Amniotic epithelial cell (primary cell): ENCODE measurements at places on chromosomes 5 and 9.

DNA sequence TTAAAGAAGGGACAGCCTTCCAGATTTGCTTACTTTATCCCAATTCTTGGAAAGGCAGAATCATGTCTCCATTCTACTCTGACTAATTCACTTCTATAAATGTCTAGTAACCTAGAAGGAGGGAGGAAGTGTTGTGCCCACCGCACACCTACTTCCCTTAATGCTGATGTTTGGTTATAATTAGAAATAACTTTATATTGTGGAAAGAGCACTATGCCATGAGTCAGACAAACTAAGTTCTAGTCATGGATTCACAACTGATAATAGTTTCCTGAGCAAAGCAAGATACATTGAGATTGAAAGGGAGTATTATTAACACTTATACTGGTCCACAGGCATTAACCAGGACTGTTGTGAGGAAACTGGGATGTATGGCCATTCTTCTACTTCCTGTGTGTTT, 345.9 kb upstream of the RPS23 start:
- no peak for DNase-seq

GRCh38 chr5:171418982-171419687, at the start of gene FGF18:
Gene FGF18 (plus strand): TSS chr5:171419647. CDS start chr5:171420200, 553 bp downstream.
- DNase-seq = peak; percentile 78

- DNase-seq = no peak
These were observed 5.6 kb downstream of the HRH2 start for GRCh38 chr5:175663186-175664184.

DNA sequence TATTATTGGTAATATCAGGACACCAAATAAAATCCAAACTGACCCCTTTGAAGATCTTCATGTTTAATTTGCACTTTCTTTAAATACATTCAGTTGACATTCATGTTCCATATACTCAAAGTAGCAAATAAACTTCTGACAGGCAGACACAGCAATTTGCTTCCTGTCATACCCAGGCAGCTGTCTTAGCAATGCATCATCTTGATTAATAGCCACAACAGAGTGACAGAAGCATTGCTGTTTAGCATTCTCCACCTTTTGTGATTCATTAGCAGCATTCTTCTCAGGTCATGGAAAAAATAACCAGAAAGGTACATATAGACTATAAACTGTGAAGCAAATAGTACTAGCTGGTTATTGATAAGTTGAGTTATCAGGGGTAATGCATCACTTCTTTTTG, 366.8 kb downstream of the CYLC2 start:
- no peak for DNase-seq

DNA sequence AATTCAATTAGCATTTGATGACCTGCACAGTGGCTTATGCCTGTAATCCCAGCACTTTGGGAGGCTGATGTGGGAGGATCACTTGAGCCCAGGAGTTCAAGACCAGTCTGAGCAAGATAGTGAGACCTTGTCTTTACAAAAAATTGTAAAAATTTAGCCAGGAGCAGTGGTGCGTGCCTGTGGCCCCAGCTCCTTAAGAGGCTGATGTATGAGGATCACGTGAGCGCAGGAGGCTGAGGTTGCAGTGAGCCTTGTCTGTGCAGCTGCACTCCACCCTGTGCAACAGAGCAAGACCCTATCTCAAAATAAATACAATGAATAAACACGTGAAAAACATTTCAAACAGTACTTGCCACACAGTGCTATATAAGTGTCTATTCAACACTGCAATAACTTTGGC, 4.2 kb downstream of the ABCA1 start:
- DNase-seq = no peak

GRCh38 chr9:2128141-2128540, 113.0 kb downstream of the SMARCA2 start:
- DNase-seq = no peak

DNA sequence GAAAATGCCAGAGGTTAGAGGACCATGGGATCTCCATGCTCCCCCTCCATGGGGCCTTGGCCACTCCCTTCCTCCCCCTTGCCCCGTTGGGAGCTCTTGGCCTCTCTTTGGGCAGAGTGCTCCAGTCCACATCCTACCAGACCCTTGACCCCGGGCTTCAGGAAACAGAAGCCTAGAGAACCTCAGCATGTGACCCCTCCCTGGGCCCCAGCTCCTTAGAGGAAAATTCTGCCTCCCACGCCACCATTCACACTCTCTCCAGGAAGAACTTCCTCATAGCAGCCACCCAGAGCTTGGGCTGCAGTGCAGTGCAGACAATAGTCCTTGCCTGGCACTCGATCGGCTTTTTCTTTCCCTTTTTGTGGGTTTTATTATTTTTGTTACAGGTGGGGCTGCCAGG, 6.0 kb downstream of the LHX6 start:
- no peak for DNase-seq

DNA sequence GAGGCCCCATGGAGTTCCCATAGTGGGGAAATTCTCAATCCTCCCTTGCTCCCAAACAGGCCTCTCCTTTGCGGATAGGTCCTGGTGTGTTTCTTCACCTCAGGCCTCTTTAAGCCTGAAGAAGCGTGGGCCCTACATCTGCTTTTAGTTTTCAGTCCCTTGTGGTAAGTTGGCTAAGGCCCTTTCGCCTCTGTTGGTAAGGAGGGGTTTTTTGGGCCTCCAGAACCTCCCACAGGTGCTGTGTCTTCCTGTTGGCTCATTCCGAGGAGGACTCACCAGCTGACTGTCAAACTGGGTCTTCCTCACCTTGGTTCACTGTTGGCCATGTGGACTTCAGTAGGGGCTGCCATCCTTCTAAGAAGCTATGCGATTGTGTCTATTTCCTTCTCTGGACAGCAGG, 56.4 kb upstream of the DHFR start:
- DNase-seq = no peak

- DNase-seq = no peak
These were observed 148.7 kb upstream of the IL12B start for GRCh38 chr5:159478950-159479349.

- DNase-seq = no peak
These were observed 63.3 kb downstream of the RGS3 start for GRCh38 chr9:113526841-113527240.

DNA sequence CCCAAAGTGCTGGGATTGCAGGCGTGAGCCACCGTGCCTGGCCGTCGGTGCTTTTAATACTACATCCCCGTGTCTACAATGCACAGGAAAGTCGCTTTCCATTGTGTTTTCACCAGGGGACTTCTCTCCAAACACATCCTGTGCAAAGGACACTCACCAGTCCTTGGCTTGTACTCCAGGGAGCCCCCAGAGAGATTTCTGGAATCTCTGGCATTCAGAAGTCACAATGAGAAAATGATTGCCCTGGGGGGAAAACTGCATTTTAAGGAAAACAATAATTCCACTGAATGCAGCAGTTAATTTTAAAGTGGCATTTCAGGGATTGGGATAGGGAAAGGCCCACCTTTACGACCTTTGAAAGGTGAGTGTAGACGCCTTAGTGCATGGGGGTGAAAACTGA, 112.0 kb downstream of the ADAMTS16 start:
- DNase-seq = no peak
